Jurkat, Clone E6-1 (cell line): ENCODE measurements at places on chromosomes 5 and 9.

GRCh38 chr9:104280178-104280560 lies 186.1 kb downstream of the SMC2 start:
- no peak for DNase-seq

GRCh38 chr9:31323726-31324444 lies 1060.6 kb upstream of the ACO1 start:
- DNase-seq: peak; percentile 37

- DNase-seq: no peak
Observed at GRCh38 chr9:113536483-113537228, 73.1 kb downstream of the RGS3 start.

GRCh38 chr9:96382839-96383164 lies 709 bp downstream of the SLC35D2 start:
- no peak for DNase-seq

DNA sequence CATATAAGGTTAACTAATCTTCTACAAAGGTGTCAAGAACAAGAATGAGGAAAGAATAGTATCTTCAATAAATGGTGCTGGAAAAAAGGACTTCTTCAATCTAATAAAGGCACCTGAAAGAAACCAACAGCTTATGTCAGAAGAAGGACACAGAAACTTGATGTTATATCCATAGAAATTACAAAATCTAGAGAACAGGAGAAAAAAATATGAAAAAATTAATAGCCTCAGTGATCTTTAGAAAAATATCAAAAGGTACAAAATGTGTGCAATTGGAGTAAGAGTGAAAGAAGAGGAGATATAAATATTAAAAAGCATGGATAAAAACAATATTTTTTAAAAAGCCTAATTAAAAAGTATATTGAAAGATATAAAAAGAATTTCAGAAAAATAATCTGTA lies 18.8 kb upstream of the PRSS3 start:
- no peak for DNase-seq

DNA sequence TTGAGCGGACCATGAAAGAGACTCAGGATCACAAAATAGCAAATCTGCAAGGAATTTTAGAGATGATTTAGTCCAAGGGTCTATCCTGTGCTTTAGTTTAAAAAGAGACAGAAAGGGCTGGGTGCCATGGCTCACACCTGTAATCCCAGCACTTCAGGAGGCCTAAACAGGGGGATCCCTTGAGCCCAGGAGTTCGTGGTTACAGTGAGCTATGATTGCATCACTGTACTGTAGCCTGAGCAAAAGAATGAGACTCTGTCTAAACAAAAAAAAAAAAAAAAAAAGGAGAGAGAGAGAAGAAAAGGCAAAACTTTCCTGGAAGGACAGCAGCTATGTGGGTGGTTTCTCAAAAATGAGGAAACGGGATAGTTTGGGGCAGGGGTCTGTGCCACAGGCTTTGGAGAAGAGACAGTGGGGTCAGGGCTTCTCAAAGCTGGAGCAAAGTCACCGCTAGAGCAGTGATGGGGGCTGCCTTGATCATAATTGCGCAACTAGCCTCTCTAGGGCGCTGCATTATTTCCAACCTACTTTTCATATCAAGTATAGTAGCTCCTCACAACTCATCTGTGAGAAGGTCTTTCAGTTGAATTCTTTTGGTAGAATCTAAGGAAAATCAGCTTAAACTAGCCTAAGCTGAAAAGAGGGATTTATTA lies 8.5 kb upstream of the ANKH start:
- no peak for DNase-seq
